ENCODE measurements at places on chromosomes 3 and 15. TPM values are rescaled to one million over a fixed set of nuclear protein-coding genes. Genes with fewer than 3 reads are reported as not detected.
A peak's percentile ranks its signal among the peaks of the same experiment; 100 is the strongest.

DNA sequence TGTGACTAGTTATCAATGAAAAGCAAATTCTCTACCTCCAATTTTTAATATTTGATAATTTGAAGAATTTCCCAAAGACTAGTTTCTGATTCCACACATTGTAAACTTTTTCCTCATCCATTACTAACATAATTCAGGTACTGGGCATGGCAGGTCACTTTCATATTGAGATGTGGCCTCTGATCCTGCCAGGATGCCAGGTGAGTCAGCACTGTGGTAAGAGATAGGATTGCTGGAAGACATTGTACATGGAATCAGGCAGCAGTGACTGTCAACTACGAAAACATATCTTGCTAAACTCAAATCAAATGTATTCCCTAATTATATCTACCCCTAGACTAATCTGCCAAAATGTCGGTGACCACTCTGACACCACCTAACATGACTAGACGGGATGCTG lies 33.2 kb upstream of the POU1F1 start:
- no peak overlapping the region for H3K27ac ChIP-seq
- H3K36me3 ChIP-seq, result no peaks in the 10 kb centered on the region
- H3K4me1 ChIP-seq, result no peaks in the 10 kb centered on the region
- H3K4me3 ChIP-seq, result no peak overlapping the region
- no peak for DNase-seq
- no peaks in the 10 kb centered on the region for H3K27me3 ChIP-seq

DNA sequence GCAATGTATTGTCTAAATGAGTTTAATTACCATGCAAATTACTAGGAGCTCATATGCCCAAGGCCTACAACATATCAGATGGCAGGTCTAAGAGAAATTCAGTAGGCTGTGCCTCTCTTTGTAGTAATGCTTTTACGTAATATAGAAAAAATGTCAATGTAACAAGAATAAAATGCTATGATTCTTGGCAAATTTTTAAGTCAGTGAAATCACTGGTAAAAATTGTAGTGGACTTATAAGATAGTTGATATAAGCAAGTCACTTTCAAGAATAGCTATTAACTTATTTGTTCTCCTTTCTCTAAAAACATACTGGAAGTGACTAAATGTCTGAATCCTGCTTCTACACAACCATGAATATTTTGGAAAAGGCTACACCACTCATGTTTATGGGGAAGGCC lies 707.8 kb downstream of the TUSC7 start:
- no peak overlapping the region for H3K27ac ChIP-seq
- H3K4me3 ChIP-seq, result no peak overlapping the region
- no peak for DNase-seq
- no peaks in the 10 kb centered on the region for H3K4me1 ChIP-seq
- H3K27me3 ChIP-seq, result no peaks in the 10 kb centered on the region

- no peaks in the 10 kb centered on the region for H3K27me3 ChIP-seq
- H3K27ac ChIP-seq, result no peak overlapping the region
- no peak for DNase-seq
- H3K36me3 ChIP-seq, result no peaks in the 10 kb centered on the region
- no peak overlapping the region for H3K4me3 ChIP-seq
- no peaks in the 10 kb centered on the region for H3K4me1 ChIP-seq
These were observed 69.8 kb downstream of the SSUH2 start for GRCh38 chr3:8574670-8575322.

- peaks cover 4% of the 10 kb centered on the region for H3K36me3 ChIP-seq
- H3K4me3 ChIP-seq, result no peak overlapping the region
- H3K27me3 ChIP-seq, result no peaks in the 10 kb centered on the region
These were observed 340.0 kb downstream of the TBC1D5 start for GRCh38 chr3:17402442-17402841.

DNA sequence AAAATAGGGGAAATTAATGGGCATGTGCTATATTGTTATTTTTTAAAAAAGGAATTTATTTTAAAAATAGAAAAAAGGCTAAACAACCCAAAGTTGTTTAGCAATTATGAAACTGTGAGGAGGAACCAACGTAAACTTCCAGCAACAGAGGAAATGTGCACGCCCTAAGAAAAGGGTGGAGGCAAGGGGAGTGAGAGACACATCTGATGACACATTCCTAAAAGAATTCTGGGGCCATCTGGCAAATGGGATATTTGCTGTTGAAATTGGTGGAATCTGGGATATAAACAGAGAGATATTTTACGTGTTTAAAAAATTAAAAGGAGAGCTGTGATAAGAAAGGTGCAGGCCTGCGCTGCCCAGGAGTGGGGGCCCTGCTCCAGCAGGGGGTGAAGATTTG lies 50.8 kb upstream of the MUC13 start:
- DNase-seq, result no peak
- H3K4me3 ChIP-seq, result no peak overlapping the region
- no peaks in the 10 kb centered on the region for H3K27me3 ChIP-seq
- peak overlapping the region; percentile 83 for H3K27ac ChIP-seq

The PTPN9 gene
- 21.0 TPM for polyA plus RNA-seq

Measured in small intestine (tissue), 16 donors.